Naive thymus-derived CD4-positive, alpha-beta T cell (primary cell): ENCODE measurements at places on chromosomes 5 and 9.

GRCh38 chr9:136566901-136567300, 21.1 kb upstream of the NOTCH1 start:
- no peak for DNase-seq

DNA sequence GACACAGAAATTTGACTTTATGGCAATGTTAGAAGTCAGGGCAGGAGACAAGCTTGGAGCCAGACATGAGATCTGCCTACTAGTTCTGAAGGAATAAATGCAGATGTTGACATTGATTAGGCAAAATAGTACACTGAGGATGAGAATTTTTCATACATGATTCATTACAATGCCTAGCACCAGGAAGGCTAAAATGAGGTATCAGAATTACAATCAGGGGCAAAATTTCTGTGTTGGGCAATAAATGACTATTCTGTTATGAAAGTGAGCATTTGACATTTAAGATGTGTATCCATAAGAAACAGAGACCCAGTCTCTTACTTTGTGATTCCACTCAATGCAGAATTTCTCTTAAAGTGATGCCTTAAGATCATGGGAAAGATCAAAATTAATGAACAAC, 92.4 kb upstream of the CDH10 start:
- DNase-seq: no peak

DNA sequence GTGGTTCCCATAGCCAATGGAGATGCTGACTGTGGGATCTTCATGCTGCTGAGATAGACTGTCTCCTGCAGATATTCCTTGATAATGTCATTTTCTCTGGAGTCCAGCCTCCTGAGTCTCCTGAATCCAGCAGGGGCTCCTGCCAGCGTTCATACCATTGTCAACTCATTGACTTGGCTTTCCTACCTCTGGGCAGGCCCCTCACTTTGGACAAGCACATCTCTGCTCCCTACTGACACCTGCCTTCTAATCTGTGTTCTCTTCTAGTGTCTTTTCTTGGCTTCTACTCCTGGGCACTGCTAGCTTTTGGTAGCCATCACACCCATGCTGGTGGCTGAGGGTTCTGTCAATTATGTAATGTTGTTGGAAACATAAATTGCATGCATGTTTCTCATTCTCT, 138.0 kb downstream of the ADCY2 start:
- DNase-seq: no peak

- no peak for DNase-seq
Observed at GRCh38 chr5:55852503-55852902, 1.3 kb downstream of the IL31RA start.

- no peak for DNase-seq
Observed at GRCh38 chr9:19171271-19171670, 44.0 kb upstream of the PLIN2 start.

GRCh38 chr5:147675168-147675567, 107.4 kb downstream of the JAKMIP2 start:
- DNase-seq: no peak

DNA sequence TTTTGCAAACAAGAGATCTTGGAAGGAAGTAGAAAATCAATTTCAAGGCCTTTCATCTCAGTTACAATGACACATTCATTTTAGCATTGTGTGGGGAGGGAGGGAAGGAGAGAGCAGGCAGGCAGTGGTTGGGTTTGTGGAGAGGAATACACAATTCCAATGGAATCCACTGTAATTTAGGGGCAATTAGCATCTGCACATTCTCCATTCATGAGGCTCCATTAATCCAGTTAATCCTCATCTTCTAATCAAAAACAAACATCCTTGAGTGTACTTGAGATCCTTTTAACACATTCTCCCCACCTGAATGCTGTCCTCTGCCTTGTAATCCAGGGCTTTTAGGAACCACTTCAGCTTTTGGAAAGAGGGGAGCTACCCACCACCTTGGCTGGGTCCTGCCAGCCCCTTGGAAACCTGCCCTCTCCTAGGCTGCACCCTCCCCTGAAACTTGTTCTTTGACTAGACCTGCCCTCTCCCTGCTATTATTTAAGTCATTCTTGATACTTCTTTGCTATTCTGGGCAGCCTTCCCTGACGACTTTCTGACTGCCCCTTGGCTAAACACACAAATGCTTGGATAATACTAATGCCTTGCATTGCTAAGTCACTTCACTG, 271.2 kb downstream of the SLIT3 start:
- no peak for DNase-seq

DNA sequence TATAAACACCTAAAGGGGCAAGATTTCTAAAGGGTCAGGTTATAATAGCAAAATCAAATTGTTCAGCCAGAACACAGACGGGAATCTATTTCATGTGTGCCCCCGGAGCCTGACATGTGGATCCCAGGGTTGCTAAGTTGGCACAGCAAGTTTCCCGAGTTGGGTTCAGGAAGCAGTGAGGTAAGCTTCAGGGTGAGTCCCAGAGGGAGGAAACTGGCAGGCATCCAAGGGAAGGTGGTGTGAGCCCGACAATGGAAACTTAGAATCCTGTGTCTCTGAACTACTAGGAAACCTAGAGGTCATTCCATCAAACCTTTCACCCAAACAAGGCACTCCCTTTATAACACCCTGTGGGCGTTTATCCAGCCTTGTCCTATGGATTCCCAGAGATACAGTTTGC, 98.4 kb downstream of the ADRB2 start:
- DNase-seq: no peak

- DNase-seq: no peak
Observed at GRCh38 chr5:124259017-124259416, 487.4 kb downstream of the ZNF608 start.

GRCh38 chr9:120486835-120487234, 93.1 kb downstream of the CDK5RAP2 start:
- DNase-seq: no peak

GRCh38 chr9:35798658-35799374, 7.4 kb downstream of the NPR2 start:
- no peak for DNase-seq
